ENCODE measurements at places on chromosomes 5 and 9. TPM values are rescaled to one million over a fixed set of nuclear protein-coding genes. Genes with fewer than 3 reads are reported as not detected.

- no peaks in the 10 kb centered on the region for H3K36me3 ChIP-seq
- H3K27me3 ChIP-seq: no peaks in the 10 kb centered on the region
- H3K27ac ChIP-seq: no peak overlapping the region
- no peak overlapping the region for H3K4me3 ChIP-seq
- no peaks in the 10 kb centered on the region for H3K4me1 ChIP-seq
Measured at GRCh38 chr9:130246126-130246525, 19.4 kb upstream of the HMCN2 start.

GRCh38 chr5:53557386-53557785 lies 3.1 kb upstream of the NDUFS4 start:
- peaks cover 2% of the 10 kb centered on the region for H3K27me3 ChIP-seq
- no peak overlapping the region for H3K27ac ChIP-seq
- no peaks in the 10 kb centered on the region for H3K36me3 ChIP-seq
- DNase-seq: no peak

GRCh38 chr9:115353681-115354080 lies 235.7 kb upstream of the TNC start:
- no peaks in the 10 kb centered on the region for H3K4me1 ChIP-seq
- H3K27ac ChIP-seq: no peak overlapping the region
- DNase-seq: no peak
- no peaks in the 10 kb centered on the region for H3K27me3 ChIP-seq
- H3K36me3 ChIP-seq: no peaks in the 10 kb centered on the region
- H3K4me3 ChIP-seq: no peak overlapping the region

DNA sequence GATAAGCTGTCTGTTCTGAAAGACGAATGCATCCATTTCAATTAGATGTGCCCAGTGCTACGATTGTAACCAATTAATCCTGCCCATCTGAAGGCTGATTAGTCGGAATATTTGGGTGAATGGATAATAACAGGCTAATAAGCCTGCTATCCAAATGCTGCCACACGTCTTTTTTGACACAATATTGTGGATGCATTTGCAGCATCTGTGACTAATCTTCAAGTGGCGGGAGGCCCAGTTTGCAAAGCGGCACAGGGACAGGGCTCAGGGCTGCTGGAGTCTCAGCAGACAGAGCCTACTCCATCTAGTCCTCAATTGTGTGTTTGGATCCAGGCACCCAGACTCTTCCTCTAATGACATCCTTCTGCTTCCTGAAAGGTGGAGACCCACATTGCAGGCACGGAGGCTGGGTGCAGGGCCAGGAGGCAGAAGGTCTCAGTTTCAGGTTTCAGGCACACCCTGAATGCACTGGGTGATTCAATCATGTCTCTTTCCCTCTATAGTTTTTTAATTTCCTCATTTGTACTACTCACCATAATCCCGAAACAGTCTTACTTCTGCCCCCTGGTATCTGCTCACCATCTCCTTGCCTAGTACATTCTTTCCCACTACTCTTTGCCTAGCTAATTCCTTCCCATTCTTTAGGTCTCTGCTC lies 169.6 kb downstream of the ASTN2 start:
- H3K27me3 ChIP-seq: no peaks in the 10 kb centered on the region
- H3K4me3 ChIP-seq: no peak overlapping the region
- no peaks in the 10 kb centered on the region for H3K36me3 ChIP-seq
- no peaks in the 10 kb centered on the region for H3K4me1 ChIP-seq
- DNase-seq: no peak

GRCh38 chr9:110112792-110113191 lies 95.2 kb downstream of the C9orf152 start:
- no peak overlapping the region for H3K27ac ChIP-seq
- H3K4me3 ChIP-seq: no peak overlapping the region
- H3K4me1 ChIP-seq: no peaks in the 10 kb centered on the region
- H3K27me3 ChIP-seq: no peaks in the 10 kb centered on the region
- H3K36me3 ChIP-seq: no peaks in the 10 kb centered on the region

Gene ISL1
- 5.5 TPM for total RNA-seq

Gene FCN2
- not detected for total RNA-seq

GRCh38 chr5:91118796-91119195 lies 264.3 kb downstream of the ARRDC3 start:
- H3K27ac ChIP-seq: no peak overlapping the region
- no peak for DNase-seq
- H3K36me3 ChIP-seq: no peaks in the 10 kb centered on the region
- H3K4me1 ChIP-seq: peaks cover 7% of the 10 kb centered on the region

DNA sequence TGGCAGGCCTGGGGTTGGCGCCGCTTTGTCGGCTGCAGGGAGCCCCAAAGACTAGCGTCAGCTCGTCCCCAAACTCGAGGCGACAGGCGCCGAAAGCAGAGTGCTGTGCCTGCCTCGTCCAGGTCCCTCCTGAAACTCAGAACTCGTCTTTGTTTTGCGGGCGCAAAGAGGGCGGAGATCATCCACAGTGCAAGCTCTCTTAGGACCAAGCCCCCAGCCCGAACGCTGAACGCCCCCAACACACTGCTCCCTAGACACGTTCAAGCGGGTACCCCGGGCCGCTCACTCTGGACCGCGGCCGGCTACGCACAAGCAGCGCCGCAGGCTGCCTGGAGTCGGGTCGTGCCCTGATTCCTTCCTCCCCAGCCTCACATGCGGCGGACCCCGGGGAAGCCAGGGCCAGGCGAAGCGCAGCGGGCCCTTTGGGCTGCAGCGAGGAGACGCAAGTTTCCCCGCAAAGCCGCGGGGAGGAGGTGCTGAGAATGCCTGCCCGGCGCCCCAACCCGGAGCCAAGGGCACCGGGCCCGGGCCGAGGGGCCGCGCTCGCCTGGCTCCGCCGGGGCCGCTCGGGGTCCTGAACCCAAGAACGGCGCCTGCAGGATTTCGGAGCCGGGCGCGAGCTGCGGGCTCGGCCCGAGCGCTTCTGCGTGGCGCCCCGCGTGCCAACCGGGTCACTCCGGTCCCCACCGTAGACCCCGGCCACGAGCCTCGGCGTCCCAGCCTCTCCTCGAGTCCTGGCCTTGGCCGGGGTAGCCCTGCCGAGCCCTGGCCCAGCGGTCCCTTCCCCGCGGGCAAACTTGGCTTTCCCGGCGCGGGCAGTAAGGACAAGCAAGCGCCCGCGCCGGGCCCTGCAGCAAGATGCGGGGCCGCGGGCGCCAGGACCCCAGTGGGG lies 738 bp downstream of the FSTL4 start:
- H3K27ac ChIP-seq: no peak overlapping the region
- H3K36me3 ChIP-seq: no peaks in the 10 kb centered on the region

GRCh38 chr9:93100276-93100636 lies 4.2 kb downstream of the CARD19 start:
- H3K4me3 ChIP-seq: no peak overlapping the region
- no peaks in the 10 kb centered on the region for H3K36me3 ChIP-seq
- H3K4me1 ChIP-seq: peaks cover 11% of the 10 kb centered on the region
- no peak for DNase-seq
- H3K27me3 ChIP-seq: no peaks in the 10 kb centered on the region
- H3K27ac ChIP-seq: no peak overlapping the region

DNA sequence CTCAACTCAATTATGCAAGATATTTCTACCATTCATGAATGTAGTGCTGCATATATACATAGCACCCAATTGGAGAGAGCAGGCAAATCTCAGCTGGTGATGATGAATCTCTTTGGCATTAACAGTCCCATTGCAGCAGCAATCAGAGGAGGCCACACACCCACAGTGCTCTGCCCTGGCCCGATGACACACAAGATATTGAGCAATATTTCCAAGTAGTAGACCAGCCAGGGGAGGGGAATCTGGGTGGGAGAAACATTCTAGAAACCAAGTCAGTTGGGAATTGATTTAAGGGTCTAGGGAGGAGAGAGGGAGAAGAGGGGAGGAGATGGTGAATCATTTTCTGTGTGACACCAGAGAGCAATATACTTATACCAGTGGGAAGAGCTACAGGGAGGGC lies 14.9 kb upstream of the C5orf63 start:
- no peak overlapping the region for H3K4me3 ChIP-seq
- no peak overlapping the region for H3K27ac ChIP-seq
- H3K27me3 ChIP-seq: no peaks in the 10 kb centered on the region

DNA sequence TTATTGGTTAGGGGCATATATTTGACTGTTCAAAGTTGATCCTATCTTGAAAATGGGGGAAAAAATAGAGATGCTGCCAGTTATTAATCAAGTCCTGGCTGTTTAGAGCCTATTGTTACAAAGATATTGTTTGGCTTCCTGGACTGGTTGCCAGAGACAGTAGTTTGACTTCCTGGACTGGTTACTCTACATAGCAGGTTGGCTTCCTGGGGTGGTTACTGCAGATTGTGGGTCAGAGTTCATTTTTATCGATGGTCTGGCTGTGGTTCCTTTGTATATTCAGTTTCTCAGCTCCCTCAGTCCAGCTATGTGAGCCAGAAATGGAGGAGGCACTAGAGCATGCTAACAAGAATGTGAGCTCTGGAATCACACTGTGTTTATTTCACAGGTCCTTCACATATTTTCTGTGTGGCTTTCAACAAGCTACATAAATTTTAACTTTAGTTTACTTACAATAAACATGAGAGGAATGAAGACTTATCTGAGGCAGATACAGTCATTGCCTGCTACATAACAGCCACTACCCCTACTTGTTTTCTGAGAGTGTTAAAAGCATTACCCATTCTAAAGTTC lies 137.6 kb downstream of the TRPM3 start:
- DNase-seq: no peak
- no peaks in the 10 kb centered on the region for H3K36me3 ChIP-seq
- no peak overlapping the region for H3K4me3 ChIP-seq
- no peaks in the 10 kb centered on the region for H3K4me1 ChIP-seq

Gene SPATA31D4
- 0.51 TPM for total RNA-seq

Gene SLC27A6
- 25.3 TPM for total RNA-seq

Gene SMC2
- total RNA-seq: 11.0 TPM

GRCh38 chr5:93407454-93407853 lies 173.6 kb downstream of the NR2F1-AS1 start:
- H3K27me3 ChIP-seq: no peaks in the 10 kb centered on the region
- no peaks in the 10 kb centered on the region for H3K4me1 ChIP-seq

DNA sequence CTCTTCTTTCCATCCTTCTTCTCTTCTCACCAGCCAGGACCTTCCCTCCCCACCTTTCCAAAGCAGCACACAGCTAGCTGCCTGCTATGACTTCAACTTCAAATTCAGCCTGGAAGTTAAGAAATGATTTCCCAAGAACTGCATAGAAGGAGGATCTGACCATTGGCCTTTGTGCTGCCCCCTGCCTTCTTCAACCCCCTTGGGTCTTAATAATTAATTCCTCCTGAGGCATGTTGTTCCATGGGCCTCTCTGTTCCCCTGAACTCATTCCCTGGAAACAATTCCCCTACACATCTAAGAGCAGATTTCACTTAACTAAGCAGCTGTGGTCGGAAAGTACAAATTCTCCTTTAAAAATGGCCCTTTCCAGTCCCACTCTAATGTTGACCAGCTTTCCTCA lies 62.4 kb downstream of the ADAMTS12 start:
- H3K36me3 ChIP-seq: no peaks in the 10 kb centered on the region
- no peak for DNase-seq
- H3K27me3 ChIP-seq: no peaks in the 10 kb centered on the region
- no peak overlapping the region for H3K4me3 ChIP-seq
- H3K4me1 ChIP-seq: no peaks in the 10 kb centered on the region
- H3K27ac ChIP-seq: no peak overlapping the region

Gene PRDM9
- total RNA-seq: not detected

- peak overlapping the region; percentile 24 for H3K27ac ChIP-seq
- H3K27me3 ChIP-seq: no peaks in the 10 kb centered on the region
- peaks cover 14% of the 10 kb centered on the region for H3K4me1 ChIP-seq
- H3K36me3 ChIP-seq: no peaks in the 10 kb centered on the region
Measured at GRCh38 chr9:14256588-14256987, 57.4 kb downstream of the NFIB start.

Gene C9
- total RNA-seq: not detected

- no peak for DNase-seq
- H3K4me3 ChIP-seq: no peak overlapping the region
- no peaks in the 10 kb centered on the region for H3K27me3 ChIP-seq
Measured at GRCh38 chr5:159415301-159415937, 85.1 kb upstream of the IL12B start.

DNA sequence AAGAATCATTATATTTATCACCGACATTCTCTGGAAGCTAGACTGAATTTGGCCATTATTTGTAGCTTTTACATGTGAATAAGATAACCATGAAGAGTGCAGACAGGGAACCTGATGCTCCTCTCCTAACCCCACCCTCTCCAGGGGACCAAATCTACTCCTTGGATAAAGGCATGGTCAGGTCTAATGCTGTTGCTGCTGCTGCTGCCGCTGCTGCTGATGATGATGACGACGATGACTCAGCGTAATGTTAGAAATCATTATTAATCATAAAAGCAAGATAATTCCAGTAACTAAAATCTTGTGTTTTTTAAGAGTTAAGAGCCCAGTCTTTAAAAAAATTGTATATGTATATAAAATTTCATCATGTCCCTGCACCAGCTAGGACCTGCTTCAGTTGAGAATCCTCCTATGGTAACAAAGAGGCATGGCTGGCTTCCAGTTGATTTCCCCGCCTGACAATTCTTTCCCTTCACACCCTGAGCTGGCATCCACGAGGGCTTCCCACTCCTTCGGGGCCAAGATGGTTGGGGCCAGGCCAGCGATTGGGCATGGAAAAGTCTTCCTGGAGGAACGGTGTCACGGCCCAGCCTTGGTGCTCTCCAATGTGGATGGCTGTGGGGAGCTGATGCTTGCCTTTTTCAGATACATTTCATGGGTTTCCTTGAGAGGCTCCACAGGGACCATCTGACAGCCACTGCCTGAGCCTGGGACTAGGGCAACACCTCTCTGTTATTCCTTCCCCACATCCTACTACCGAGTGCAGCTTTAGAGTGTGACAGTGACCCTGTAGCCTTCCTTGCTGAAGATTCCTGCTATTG lies 400.0 kb downstream of the CTNND2 start:
- no peaks in the 10 kb centered on the region for H3K4me1 ChIP-seq
- H3K27me3 ChIP-seq: no peaks in the 10 kb centered on the region
- no peak for DNase-seq
- H3K36me3 ChIP-seq: no peaks in the 10 kb centered on the region

GRCh38 chr5:94632024-94632423 lies 13.6 kb downstream of the SLF1 start:
- H3K27ac ChIP-seq: no peak overlapping the region
- DNase-seq: no peak
- H3K36me3 ChIP-seq: no peaks in the 10 kb centered on the region
- H3K4me3 ChIP-seq: no peak overlapping the region

Gene GALNT12
- 10.2 TPM for total RNA-seq

DNA sequence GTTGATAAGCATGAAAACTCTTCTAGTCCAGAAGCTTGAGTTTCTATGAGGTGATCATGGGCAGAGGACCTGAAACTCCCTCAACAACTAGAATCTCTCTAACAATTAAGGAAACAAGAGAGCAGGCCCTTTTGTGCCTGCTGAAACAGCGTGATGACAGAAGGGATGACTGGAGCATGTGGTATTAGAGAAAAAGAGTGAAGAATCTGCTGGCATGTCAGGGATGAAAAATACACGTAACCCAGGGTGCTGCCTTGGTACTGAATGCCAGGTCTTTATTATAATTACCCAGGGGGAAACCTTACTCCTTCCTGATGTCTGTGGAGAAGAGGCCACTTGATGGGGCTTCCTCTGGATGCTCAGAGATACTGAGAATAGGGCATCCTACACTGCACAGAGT lies 167.8 kb downstream of the CRB2 start:
- no peak overlapping the region for H3K4me3 ChIP-seq
- H3K36me3 ChIP-seq: no peaks in the 10 kb centered on the region
- H3K27me3 ChIP-seq: no peaks in the 10 kb centered on the region
- no peak overlapping the region for H3K27ac ChIP-seq

Gene PRR16
- total RNA-seq: 13.4 TPM
